ENCODE measurements at places on chromosomes 5 and 9.

- DNase-seq = no peak
These were observed 64.3 kb upstream of the SLC25A51 start for GRCh38 chr9:37968228-37968701.

- DNase-seq = no peak
These were observed 7.4 kb upstream of the SPDL1 start for GRCh38 chr5:169576181-169576598.

DNA sequence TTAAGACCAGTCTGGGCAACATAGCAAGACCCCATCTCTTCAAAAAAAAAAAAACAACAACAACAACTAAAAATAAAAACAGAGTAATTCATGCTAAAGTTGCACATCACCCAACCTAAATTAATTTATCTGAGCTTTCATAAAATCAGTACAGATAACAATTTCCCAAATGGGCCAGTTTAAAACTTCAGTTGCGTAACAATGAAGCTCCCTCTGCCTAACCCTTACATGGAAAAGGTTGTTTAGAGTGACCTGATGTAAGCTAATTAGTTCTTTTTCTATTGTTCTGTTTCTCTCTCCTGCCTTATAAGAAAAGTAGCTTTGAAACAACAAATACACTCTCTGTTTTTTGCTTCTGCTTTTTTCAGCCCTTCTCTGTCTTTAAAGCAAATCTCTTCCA lies 46.2 kb upstream of the SLC28A3 start:
- no peak for DNase-seq

GRCh38 chr9:88777498-88778312 lies 213.6 kb upstream of the S1PR3 start:
- no peak for DNase-seq

DNA sequence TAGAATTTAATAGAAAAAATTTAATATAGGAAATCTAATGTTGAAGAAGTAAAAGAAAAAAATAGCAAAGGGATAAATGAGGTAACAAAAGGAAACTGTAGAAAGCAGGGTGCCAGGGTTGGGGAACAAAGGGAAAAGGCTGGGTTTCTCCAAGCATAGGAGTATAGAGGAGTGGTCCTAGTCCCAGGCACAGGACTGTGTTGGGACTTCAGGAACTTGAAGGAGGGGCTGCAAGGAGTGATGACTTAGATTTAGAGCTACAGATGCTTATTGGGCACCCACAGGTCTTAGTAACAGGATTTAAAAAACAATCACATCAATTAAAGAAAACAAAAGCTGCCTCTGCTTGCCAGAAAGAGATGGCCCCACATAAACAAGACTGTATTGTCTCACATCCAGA lies 396.5 kb upstream of the TNC start:
- no peak for DNase-seq

GRCh38 chr5:152271420-152271819 lies 133.7 kb downstream of the NMUR2 start:
- DNase-seq = no peak

GRCh38 chr9:38119560-38120236 lies 50.7 kb upstream of the SHB start:
- DNase-seq = no peak

GRCh38 chr9:105531530-105531929 lies 26.4 kb upstream of the FKTN start:
- DNase-seq = no peak

Measured in activated CD4-positive, CD25-positive, alpha-beta regulatory T cell treated with anti-CD3 and anti-CD28 coated beads, Interleukin-2, amount 50 U/mL, for 16 hours (primary cell).